ENCODE measurements at places on chromosomes 2 and 18.

GRCh38 chr2:12428324-12428723 is 288.4 kb upstream of the TRIB2 start:
- no peak overlapping the region for H3K4me3 ChIP-seq
- H3K27me3 ChIP-seq = no peaks in the 10 kb centered on the region
- H3K36me3 ChIP-seq = no peaks in the 10 kb centered on the region

DNA sequence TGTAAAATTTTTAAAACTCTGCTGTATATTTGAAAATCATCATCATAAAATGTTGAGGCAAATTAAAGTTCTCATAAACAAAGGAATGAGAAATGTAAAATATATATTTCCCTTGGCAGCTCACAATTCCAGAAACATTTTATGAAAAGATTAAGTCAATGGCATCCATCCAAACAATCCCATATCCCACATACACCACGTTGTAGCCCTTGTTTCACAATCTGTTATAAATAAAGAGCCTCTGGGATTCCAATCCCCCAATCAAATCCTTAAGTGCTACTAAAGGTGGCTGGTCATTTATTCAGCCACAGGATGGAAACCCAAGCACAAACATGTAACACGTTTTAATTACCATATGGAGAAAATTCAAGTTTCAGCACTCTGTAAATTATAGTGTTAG is 51.7 kb downstream of the GFPT1 start:
- H3K27me3 ChIP-seq = no peaks in the 10 kb centered on the region
- H3K36me3 ChIP-seq = peaks cover 67% of the 10 kb centered on the region
- no peak overlapping the region for H3K27ac ChIP-seq
- peaks cover 3% of the 10 kb centered on the region for H3K4me1 ChIP-seq

GRCh38 chr2:216447293-216447692 is 35.0 kb downstream of the SMARCAL1 start:
- H3K27me3 ChIP-seq = no peaks in the 10 kb centered on the region
- peaks cover 47% of the 10 kb centered on the region for H3K4me1 ChIP-seq
- H3K27ac ChIP-seq = peak overlapping the region; percentile 70

- H3K36me3 ChIP-seq = no peaks in the 10 kb centered on the region
- no peak overlapping the region for H3K4me3 ChIP-seq
- peak overlapping the region; percentile 58 for H3K27ac ChIP-seq
- DNase-seq = no peak
- H3K27me3 ChIP-seq = no peaks in the 10 kb centered on the region
These were observed 271.5 kb upstream of the MMADHC start for GRCh38 chr2:149858901-149859634.

- peaks cover 15% of the 10 kb centered on the region for H3K4me1 ChIP-seq
- peaks cover 5% of the 10 kb centered on the region for H3K27me3 ChIP-seq
- no peak for DNase-seq
- no peak overlapping the region for H3K27ac ChIP-seq
These were observed 5.2 kb downstream of the TTC39C start for GRCh38 chr18:24019641-24020331.

DNA sequence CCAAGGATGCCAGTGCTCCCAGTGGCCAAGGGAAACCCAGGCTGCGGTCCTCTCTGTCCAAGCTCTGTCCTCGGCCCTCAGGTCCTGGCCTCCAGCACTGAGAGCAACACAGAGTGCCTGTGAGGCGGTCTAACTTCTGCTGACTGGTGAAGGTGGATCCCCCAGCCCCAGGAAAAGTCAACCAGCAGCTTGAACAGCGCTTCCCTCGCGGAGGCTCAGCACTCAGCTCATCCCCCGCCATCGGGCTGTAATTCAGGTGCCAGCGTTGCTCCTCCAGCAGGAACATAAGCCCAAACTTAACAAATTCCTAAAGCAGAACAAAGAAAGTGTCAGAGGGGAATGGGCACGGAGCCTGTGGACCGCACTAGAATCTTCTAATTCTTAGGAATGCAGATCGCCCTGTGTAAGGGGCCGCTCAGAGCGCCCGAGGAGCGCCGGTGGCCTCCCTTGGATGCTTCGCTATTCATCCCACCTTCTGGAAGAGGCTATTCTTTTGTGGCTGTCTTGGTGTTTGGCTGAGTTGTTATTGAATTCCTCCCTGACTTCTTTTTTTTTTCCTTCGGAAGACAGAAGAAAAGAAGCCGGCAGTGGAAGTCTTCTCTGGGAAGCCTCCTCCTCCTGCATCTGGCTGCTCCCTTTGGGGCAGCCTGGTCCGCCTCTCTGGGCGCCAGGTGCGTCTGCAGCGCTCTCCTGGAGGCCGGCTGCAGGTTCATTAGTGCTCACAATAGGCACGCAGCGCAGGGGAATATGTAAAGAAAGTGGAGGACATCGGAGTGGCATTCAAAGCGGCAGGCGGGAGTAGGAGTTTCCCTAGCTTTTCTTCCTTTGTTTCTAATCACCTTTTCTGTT is 905.6 kb downstream of the TSN start:
- H3K27me3 ChIP-seq = peaks cover 39% of the 10 kb centered on the region
- DNase-seq = no peak
- H3K36me3 ChIP-seq = no peaks in the 10 kb centered on the region

DNA sequence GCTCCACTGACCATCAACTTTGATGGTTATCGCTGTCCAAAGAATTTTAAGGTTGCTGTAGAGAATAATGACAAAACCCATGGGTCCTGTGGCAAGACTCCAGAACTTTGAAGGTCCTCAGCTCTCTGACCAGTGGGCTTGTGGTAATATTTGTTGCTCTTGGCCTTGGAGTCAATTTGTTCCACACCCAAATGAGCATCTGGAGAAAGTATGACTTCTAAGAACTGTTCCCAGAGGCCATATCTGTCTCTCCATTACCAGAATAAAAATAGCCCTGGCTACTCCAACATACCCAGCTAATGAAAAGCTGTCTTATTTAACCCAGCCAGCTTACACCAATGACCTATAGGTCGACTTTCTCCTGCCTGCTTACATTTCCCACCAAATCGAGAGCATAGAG is 466.4 kb downstream of the MEIS1 start:
- H3K27ac ChIP-seq = no peak overlapping the region
- peaks cover 20% of the 10 kb centered on the region for H3K4me1 ChIP-seq
- no peaks in the 10 kb centered on the region for H3K36me3 ChIP-seq
- H3K4me3 ChIP-seq = no peak overlapping the region
- no peaks in the 10 kb centered on the region for H3K27me3 ChIP-seq

GRCh38 chr18:79975043-79975442 is 10.6 kb downstream of the HSBP1L1 start:
- DNase-seq = no peak
- H3K36me3 ChIP-seq = peaks cover 46% of the 10 kb centered on the region
- peaks cover 15% of the 10 kb centered on the region for H3K4me1 ChIP-seq
- H3K4me3 ChIP-seq = no peak overlapping the region
- no peak overlapping the region for H3K27ac ChIP-seq
- no peaks in the 10 kb centered on the region for H3K27me3 ChIP-seq

DNA sequence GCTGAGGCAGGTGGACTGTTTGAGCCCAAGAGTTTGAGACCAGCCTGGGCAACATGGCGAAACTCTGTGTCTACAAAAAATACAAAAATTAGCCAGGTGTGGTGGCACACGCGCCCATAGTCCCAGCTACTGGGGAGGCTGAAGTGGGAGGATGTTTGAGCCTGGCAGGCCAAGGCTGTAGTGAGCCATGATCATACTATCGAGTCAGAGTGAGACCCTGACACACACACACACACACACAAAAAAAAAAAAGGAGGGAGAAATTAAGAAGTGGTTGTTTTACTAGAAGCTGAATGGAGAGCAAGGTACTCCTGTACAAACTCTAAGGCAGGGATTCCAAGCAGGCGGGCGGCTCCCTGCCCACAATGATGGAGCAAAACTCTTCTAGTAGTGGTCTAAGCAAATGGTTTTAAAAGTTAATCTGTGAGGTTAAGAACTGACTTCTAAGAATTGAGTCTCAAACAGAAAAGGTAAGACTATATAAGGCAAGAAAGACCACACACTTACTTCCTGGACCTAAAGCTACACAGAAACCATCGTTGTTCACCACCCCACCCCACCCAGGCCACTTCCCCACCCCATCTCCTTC is 2.6 kb downstream of the ANKRD44 start:
- DNase-seq = no peak
- H3K27me3 ChIP-seq = no peaks in the 10 kb centered on the region
- H3K27ac ChIP-seq = peak overlapping the region; percentile 83
- peaks cover 46% of the 10 kb centered on the region for H3K4me1 ChIP-seq

- H3K27ac ChIP-seq = peak overlapping the region; percentile 93
- H3K4me3 ChIP-seq = no peak overlapping the region
These were observed 91.4 kb upstream of the FHL2 start for GRCh38 chr2:105490204-105490603.

GRCh38 chr2:189379731-189380261 is 61.5 kb upstream of the WDR75 start:
- H3K27ac ChIP-seq = no peak overlapping the region
- no peak for DNase-seq
- H3K36me3 ChIP-seq = no peaks in the 10 kb centered on the region
- no peak overlapping the region for H3K4me3 ChIP-seq
- H3K4me1 ChIP-seq = no peaks in the 10 kb centered on the region

GRCh38 chr2:184849516-184849915 is 251.2 kb downstream of the ZNF804A start:
- no peak for DNase-seq
- H3K4me3 ChIP-seq = no peak overlapping the region
- no peaks in the 10 kb centered on the region for H3K36me3 ChIP-seq
- H3K27ac ChIP-seq = no peak overlapping the region
- H3K27me3 ChIP-seq = no peaks in the 10 kb centered on the region
- no peaks in the 10 kb centered on the region for H3K4me1 ChIP-seq

DNA sequence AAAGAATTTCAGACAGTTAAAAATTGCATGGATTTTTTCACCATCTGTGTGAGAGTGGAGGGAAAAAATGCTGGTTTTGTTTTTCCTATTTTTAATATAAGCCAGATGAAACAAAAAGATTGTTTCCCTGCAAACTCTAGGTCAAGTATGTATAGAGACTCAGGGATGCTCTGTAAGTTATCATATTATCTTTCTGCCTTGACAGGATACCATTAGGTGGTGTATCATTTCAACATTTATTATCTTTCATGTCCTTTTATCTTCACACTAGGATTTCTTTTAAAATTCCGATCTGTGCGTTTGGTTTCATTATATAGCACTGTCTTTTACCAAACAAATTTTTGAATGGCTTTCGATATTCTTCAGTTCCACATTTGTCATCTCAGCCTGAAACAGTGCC is 225.3 kb downstream of the EN1 start:
- no peak for DNase-seq
- no peaks in the 10 kb centered on the region for H3K36me3 ChIP-seq
- no peak overlapping the region for H3K27ac ChIP-seq
- no peak overlapping the region for H3K4me3 ChIP-seq
- H3K4me1 ChIP-seq = no peaks in the 10 kb centered on the region

DNA sequence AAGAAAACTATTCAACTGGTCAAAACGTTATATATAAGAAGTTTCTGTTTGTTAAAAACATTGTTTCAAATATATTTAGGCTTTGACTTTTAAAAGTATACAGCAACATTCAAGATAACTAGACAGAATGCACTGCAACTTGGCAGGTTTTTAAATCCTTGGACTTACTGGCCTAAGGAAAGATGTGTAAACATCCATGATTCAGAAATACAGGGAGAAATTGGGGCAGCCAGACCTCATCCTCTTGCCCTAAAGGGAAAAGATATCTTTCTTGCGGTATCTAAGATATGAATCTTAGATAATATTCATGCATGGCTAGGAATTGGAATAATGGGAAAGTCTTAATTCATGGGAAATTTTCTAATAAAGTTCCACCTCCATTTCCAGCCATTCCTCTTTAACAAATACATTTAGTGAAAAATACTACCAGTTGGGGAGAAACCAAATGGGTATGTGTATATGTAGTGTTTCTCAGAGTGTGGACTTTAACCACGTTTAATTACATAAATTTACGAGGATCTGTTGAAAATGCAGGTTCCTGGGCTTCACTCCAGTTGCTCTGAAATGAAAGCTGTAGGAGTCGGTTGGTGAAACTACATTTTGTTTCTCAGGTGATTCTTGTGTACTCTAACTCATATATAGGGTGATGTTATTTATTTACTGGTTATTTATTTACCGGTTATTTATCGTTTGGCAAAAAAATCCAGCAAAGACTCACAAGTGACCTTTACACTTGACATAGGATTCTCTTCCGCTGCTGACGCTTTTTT is 587 bp upstream of the TANK start:
- no peak for DNase-seq
- H3K27me3 ChIP-seq = no peaks in the 10 kb centered on the region

Measured in left ventricle myocardium inferior (tissue), 1 donor.